ENCODE measurements at places on chromosomes 12 and 14.

GRCh38 chr14:93207468-93208308 is 632 bp downstream of the UBR7 start:
- DNase-seq = no peak

GRCh38 chr12:83097643-83098342 is 411.1 kb downstream of the TMTC2 start:
- DNase-seq = no peak

- DNase-seq = no peak
Observed at GRCh38 chr12:79324571-79324970, 366.2 kb downstream of the PAWR start.

DNA sequence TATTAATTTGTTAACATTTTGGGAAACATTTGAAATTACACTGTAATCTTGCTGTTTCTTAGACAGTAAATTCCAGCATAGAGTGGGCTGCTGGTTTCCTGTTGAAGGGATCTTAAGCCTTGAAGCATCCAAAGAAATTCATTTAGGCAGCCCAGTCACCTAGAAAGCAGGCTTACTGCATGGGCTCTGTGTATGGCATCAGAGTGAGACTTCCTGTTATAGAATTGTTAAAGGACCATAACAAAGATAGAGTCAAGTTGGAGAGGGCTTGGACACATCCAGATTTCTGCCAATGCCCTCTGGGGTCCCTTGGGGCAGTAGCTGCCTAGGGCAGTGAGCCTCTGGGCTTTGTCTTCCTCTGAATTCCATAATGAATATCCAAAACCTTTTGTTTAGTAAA is 149.2 kb downstream of the DYRK2 start:
- DNase-seq = no peak

- DNase-seq = no peak
Observed at GRCh38 chr14:89085231-89085731, 260.8 kb downstream of the TTC8 start.

DNA sequence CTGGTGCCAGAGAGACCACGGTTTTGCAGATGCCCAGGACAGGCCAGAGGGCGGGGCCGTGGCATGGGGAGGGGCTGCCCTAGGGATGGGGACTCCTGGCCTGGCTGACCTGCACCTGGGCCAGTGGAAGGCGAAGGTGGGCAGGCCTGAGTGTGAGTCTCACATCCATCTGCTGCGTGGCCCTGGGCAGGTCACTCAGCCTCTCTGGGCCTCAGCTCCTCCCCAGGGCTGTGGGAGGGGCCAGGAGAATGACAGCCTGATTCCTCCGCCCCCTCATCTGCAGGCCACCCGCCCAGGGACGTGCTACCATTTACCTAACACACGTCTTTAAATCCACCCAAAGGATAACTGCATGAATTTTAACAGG is 90.9 kb downstream of the GALNT9 start:
- no peak for DNase-seq

GRCh38 chr12:114407842-114408411 is 2.0 kb upstream of the TBX5 start:
- no peak for DNase-seq

DNA sequence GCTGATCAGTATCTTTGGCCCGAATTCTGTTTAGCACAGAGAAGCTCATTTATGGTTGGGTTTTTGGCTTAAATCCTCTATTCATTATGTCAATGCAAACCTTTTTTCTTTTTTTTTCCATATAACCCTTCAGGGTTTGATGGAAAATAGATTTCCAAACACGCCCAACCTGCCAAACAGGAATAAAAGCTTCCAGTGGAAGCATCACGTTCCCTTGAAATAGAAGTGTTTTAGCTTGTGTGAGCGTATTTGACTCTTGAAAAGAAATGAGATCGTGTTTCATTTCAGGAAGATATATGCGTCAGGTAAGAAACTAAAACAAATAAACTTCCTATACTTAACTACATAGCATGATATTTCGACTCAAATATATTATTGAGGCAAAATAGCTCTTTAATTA is at the start of gene PIK3C2G:
PIK3C2G (plus strand) TSS at position 246 of the 400 bp plus-strand sequence. CDS start 20,564 bp downstream, outside the sequence.
- DNase-seq = no peak

GRCh38 chr12:117321572-117321971 is 39.9 kb downstream of the NOS1 start:
- DNase-seq = no peak

- no peak for DNase-seq
Observed at GRCh38 chr14:53855127-53855526, 101.5 kb downstream of the BMP4 start.

DNA sequence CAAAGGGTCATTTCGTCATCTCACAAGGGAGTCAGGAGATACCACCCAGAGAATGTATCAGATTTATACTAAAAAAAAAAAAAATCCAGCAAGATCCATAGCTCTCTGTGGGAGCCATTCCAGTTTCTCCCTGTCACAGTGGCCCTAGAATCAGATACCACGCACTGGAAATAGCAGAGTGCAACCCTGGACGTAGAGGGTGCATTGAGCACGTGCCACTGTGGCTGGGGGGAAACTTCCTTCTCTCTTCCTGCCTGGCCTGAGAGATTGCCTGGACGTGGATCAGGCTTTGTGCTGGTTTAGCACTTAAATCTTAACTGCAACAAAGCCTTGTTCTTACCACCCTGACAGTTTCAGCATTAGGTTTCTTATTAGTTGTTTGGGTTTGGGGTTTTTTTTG is 124.3 kb downstream of the FBXL14 start:
- no peak for DNase-seq

DNA sequence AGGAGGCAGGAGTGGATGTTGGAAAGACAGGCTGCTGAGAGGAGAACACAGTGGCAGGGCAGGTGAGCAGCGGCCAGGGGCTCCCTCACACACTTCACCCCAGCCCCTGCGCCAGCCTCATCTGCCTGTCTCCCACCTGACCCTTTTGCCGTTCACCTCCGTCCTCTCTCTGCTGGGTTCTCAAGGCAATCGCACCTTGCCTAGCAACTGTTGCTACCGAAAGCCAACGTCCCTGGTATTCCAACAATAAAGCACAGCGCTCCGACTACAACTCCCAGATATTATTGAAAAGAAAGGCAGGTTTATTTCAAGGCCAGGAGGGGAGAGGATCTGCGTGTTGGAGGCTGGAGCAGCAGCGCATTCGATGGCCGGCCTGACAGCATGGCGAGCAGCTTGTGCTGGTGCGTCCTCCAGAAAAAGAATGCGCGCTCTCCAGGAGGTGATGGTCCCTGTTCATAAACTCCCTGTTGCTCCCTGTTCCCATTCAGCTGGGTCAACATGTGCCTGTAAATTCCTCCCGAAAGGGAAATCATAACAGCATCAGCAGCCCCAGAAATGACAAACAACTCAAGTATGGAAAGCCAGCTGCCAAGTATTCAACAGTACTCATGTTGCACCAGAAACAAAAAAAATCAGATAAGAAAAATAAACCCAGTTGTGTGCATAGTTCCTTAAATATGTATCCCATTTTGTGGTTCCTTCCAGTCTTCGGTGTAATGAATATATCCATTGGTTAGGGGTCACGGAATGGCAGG is 153.0 kb upstream of the DIO3 start:
- no peak for DNase-seq

GRCh38 chr12:94815958-94816357 is 165.6 kb upstream of the TMCC3 start:
- no peak for DNase-seq

DNA sequence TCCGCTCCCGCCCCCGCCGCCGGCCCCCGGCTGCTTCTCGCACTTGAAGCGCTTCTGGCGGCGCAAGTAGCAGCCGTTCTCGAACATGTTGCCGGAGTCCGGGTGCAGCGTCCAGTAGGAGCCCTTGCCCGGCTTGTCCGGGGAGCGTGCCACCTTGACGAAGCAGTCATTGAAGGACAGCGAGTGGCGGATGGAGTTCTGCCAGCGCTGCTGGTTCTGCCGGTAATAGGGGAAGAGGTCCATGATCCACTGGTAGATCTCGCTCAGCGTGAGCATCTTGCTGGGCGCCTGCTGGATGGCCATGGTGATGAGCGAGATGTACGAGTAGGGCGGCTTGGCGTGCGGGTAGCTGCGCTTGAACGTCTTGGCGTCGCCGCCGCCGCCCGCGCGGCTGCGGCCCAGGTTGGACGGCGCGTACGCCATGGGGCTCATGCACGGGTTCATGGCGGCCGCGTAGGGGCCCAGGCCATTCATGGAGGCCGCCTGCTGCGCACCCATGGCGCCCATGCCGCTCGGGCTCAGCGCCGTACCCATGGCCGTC is 3.0 kb downstream of the FOXA1 start:
- DNase-seq = no peak

GRCh38 chr12:31714406-31715271 is 14.2 kb downstream of the AMN1 start:
- DNase-seq = no peak

DNA sequence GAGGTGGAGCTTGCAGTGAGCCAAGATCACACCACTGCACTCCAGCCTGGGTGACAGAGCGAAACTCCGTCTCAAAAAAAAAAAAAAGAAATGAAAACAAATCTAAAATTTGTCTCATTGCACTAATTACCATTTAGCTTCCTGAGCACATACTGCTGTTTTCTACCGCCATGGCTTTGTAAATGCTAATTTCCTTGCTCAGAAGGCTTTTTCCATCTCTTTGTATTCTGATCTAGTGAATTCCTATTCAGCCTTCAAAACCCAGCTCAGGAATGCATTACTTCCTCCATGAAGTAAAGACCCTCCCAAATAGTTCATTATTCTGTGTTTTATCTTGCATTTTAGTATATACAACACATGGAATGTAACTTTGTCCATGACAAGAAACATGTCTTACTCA is 33.6 kb downstream of the CEP83 start:
- no peak for DNase-seq

- DNase-seq = no peak
Observed at GRCh38 chr12:92468358-92469020, 234.3 kb upstream of the PLEKHG7 start.

GRCh38 chr12:125083072-125083471 is 17.8 kb downstream of the AACS start:
- DNase-seq = no peak

DNA sequence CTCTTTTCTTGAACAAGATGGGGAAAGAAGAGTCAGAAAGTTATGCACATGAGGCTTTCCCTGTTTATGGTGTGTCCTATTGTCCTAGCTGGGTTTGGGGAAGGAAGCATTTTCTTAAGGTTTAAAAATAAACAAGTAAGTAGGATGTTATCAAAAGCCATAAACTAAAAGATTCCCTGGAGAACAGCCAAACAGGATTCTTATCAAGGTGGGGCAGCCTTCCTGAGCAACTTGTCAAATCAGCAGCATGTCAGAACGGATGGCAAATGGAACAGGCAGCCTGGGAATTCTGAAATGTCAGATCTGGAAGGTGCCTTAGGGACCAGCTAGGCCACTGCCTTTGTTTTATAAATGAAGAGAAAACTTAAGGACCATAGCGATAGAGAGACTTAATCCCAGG is 152.2 kb upstream of the RGS6 start:
- no peak for DNase-seq

- DNase-seq = no peak
Observed at GRCh38 chr14:77955816-77956484, 156.0 kb downstream of the ADCK1 start.

- no peak for DNase-seq
Observed at GRCh38 chr12:105538880-105539279, 208.4 kb downstream of the C12orf75 start.

DNA sequence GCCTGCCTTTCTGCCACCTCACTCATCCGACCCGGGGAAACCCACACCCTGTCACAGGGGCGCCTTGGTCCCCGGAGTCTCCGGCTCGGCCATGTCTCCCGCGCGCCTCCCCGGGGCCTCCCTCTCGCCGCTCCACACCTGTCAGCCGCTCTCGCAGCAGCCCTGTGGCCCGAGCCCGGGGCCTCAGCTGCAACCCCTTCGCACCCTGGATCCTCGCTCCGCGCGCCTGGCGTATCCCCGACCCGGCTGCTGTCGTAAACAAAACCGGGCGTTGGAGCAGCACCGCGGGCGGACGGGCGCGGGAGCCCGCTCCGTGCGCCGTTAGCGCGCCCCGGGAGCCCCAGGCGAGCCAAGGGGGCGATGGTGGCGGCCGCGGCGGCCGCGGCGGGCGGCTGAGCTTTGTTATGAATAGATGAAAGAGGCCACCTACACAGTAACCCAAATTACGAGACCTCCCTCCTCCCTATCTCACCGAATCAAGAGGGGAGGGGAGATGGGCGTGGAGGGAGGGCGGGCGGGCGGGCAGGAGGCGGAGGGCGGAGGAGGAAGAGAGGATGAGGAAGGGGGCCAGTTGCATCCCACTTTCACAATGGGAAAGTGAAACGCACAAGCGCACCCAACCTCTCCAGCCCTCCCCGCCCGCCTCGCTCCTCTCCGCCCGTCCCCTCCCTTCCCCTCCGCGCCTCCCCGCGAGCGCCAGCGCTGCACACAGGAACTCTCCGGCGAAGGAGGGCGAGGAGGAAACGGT is at the start of gene PLXNC1:
PLXNC1 (plus strand) TSS at position 587 of the 748 bp plus-strand sequence. CDS start 395 bp downstream, outside the sequence.
- DNase-seq = no peak

DNA sequence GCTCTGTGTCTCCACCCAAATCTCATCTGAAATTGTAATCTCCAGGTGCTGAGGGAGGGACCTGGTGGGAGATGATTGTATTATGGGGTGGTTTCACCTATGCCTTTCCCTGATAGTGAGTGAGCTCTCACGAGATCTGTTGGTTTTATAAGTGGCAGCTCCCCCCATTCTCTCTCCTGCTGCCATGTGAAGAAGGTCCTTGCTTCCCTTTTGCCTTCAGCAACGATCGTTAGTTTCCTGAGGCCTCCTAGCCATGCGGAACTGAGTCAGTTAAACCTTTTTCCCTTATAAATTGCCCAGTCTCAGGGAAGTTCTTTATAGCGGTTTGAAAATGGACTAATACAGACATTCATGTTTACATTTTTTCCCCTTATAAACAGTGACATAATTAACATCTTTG is 36.1 kb downstream of the PELI2 start:
- DNase-seq = no peak

- no peak for DNase-seq
Observed at GRCh38 chr12:52608161-52608560, 6.9 kb upstream of the KRT72 start.

GRCh38 chr12:121749267-121749666 is 36.7 kb downstream of the TMEM120B start:
- DNase-seq = no peak

- DNase-seq = no peak
Observed at GRCh38 chr12:47545938-47546609, 159.8 kb downstream of the RPAP3 start.

DNA sequence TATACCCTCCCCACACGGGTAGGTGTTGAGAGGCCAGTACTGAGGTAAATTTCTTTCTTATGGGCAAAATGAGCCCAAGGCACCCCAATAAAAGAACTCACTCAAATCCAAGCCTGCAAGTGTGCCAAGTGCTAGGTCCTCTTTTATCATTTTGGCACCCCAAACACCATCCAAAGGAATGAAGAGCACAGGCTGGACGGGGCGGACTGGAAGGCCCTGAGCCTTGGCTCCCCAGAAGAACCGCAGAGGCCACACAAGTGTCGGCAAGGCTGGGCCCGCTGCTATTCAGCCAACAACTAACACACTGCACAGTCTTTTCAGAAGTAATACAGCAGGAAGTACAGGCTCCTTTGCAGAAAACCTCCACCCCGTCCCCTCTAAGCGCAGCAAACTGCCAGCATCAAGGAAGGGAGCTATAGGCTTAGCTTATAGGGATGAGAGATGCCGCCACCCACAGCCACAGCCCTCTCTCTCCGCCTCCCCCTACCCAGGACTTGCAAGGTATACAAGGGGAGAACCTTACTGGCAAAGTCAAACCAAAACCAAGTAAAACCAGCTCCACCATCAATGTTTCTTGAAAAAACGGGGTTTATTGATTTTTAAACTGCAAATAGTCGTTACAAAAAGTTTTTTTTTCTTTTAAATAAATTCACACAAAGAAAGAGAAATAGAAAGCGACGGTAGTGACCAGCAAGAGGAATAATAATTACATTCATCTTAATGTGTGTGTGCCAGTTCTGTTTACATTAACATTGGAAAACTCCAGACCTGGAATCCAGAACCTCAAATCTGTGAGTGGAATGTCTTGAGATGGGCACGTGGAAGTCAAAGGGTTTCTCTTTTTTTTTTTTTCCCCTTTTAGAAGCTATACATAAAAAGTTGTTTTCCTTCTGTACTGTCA is 5.5 kb downstream of the ZFP36L1 start:
- DNase-seq = no peak
